Activated CD8-positive, alpha-beta memory T cell treated with anti-CD3 and anti-CD28 coated beads, Interleukin-2, amount 10 ng/mL, durations not matched to agents 7 days and 5 days (primary cell): ENCODE measurements at places on chromosomes 3 and 15. TPM values are rescaled to one million over a fixed set of nuclear protein-coding genes. Genes with fewer than 3 reads are reported as not detected.

Gene GOLGA6B
- total RNA-seq = not detected

Gene LMAN1L
- not detected for total RNA-seq

Gene CDHR4
- total RNA-seq = 0.16 TPM

Gene COLQ
- 2.3 TPM for total RNA-seq
